CD4-positive, CD25-positive, alpha-beta regulatory T cell (primary cell): ENCODE measurements at places on chromosomes 1 and 21. TPM values are rescaled to one million over a fixed set of nuclear protein-coding genes. Genes with fewer than 3 reads are reported as not detected.

SPRR3 gene
- not detected for total RNA-seq

DNA sequence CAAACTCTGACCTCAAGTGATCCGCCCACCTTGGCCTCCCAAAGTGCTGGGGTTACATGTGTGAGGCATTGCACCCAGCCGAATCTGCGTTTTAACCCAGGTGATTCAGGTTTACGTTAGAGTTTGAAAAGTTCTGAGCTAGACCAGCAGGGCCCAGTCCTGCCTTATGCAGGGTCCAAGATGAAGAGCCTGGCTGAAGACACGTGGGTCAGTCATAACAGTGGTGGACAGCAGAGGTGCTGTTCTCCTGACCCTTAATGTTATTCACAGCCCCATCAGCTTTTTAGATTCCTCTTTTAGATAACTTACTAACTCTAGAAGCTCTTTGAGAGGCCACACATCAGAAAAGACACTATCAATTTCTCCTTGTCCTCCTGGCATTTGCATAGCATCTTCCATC, 50.0 kb downstream of the GNG4 start:
- no peak for DNase-seq

SAMD11 gene
- not detected for total RNA-seq

DNA sequence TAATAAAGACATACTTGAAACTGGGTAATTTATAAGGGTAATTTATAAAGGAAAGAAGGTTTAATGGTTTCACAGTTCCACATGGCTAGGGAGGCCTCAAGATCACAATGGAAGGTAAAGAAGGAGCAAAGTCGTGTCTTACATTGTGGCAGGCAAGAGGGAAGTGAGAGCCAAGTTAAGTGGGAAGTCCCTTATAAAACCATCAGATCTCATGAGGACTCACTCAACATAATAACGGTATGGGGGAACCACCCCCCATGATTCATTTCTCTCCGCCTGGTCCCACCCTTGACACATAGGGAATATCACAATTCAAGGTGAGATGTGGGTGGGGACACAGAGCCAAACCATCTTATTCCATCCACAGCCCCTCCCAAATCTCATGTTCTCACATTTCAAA, 76.8 kb upstream of the ZNF678 start:
- no peak for DNase-seq
